ENCODE measurements at places on chromosomes 5 and 9.
A peak's percentile ranks its signal among the peaks of the same experiment; 100 is the strongest.

GRCh38 chr9:68462105-68462775 lies 78.4 kb downstream of the TMEM252 start:
- DNase-seq, result no peak

DNA sequence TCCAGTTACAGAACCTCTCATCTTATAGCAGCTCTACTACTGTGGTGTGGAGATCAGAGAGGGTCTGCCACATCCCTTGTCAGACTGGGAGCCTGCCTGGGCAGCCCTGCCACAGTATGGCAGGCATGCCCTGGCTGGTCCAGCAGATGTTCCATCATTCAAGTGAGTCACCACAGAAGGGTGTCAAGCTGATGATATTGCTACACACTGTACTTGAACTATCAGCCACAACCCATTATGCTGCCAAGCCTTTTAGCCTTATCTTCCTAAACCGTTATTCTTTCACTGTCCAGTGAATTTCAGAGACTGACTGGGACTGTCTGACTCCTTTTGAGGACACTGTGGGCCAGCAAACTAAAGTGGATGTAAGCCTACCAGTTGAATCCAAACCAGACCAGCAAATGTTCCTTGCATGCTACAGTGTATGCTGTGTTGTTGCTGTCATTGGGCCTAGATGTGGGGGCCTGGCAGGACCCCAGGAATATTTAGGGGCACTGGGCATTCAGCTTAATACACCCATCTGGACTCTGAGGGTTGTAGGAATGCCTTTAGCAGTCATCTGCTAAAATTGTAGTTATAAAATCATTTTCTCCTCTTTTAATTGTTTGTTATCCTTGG lies 202.6 kb downstream of the NR3C1 start:
- no peak for DNase-seq

- DNase-seq, result no peak
These were observed 27.0 kb upstream of the ALDOB start for GRCh38 chr9:101462558-101462957.

GRCh38 chr5:102231693-102232619 lies 64.1 kb downstream of the SLCO4C1 start:
- DNase-seq, result no peak

GRCh38 chr9:95127249-95128176 lies 190.0 kb downstream of the FANCC start:
- DNase-seq, result peak; percentile 67

DNA sequence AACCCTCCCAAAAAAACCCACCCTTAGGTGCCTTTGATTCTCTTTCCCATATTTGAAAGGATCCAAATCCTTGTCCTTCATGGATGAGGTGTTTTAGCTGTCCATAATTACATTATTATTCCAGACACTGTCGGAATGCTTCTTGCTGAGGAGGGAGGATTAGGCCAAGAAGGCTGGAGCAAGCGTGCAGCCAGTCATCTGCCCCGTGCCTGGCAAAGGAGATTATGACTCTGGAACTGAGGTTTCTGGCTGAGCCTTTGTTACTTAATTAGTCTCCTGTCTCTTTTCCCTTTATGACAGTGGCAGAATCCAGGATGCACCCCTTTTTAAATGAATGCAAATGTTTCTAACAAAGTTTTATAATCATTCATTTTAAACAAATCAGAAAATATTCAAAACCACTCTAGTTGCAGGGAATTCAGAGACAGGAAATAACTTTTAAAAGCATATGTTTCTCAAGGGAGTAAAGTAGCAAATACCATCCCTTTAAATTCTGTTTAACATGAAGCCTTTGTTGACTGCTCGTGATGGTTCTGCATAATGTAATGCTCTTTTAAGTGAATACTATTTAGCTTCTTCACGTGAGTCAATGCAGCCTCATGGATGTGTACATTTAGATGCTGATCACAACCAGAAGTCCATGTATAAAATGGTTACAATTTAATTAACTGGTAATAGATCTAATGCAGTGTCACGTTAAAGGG lies 69.8 kb downstream of the GALNT10 start:
- no peak for DNase-seq

DNA sequence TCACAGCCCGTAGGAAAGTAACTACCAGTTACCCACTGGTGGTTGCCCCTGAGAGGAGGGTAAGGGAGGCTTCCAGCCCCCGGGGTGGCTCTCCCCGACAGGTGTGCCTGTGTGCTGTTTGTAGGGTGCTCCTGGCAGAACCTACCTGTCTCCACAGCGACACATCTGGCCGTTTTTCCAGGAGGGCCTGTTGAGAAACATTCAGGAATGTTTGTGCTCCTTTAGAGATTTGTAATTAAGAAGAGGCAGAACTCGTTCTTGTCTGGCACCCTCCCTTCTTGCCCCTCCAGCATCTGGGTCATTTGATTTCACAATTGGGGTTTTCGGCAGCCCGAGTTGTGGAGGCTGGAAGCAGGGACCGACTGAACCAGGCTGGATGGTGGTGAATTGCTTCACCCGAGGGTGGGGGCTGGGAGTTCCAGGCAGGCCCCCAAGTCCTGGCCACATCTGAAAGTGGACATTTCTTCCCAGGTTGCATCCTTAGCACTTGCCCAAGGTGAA lies 74.2 kb downstream of the WWC1 start:
- no peak for DNase-seq

- no peak for DNase-seq
These were observed 389.8 kb downstream of the NR2F1-AS1 start for GRCh38 chr5:93191035-93191817.

DNA sequence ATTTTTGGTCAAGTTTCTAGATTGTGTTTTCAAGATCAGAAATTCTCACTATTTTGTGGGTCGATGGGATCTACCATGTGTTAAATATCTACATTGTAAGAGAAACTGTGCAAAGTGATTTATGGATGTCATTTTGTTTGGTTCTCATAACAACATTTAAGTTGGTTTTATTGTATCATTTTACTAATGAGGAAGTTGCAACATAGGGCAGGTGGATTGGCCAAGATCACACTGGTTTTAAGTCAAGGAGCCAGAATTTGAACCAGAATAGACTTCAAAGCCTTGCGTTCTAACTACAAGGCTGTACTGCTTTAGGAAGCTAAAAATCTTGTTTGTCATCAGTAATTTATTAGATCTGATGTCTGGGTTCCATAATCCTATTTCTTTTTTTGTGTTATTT lies 23.4 kb downstream of the SH3TC2 start:
- no peak for DNase-seq

GRCh38 chr9:128845186-128845931 lies 15.8 kb upstream of the SPOUT1 start:
- no peak for DNase-seq

DNA sequence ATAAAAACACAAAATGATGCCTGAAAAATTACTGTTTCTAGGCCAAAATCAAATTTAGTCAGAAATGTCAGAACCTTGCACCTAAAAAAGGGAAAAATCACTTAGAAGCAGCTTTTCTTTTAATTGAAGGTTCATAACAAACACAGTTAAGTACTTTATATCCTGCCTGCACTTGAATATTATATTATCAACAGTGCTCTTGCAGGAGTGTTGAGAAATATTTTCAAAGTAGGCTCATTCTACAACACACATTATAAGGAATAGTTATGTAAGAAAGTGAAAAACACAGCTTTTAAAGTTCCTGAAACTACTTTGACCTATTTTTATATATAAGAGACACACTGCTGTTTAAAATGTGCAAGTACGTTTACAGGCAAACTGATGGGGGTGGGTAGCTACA lies 8.3 kb downstream of the EDIL3 start:
- DNase-seq, result no peak

DNA sequence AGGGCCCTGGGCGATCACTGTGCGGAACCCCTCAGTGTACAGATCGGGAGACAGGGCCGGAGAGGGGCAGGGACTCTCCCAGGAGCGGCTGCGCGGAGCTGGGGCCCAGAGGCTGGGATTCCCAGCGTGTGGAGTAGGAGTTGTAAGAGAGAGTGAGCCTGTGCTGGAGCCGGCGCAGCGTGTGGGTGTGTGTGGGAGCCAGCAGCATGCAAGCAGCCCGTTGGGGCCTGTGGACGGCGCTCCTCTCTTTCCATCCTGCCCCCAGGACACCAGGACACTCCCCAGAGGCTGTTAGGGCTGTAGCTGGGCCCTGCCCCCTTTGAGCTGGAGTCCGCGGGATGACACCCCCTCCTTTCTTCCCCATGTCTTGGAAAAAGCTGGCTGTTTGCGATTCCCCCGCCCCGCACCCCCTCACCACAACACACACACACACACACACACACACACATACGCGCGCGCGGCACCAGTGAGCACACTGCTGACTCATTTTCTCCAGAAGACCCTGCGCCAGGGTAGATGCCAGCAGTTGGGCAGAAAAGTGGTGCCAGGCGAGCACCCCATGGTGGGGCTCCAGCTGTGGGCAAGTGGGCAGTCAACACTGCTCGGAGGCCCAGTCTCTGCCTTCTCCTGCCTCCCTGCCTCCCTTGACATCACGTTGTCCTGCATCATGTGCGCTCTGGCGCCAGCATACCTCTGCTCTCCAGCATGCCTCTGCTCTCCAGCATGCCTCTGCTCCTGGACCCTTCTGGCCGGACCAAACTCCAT lies 1.5 kb downstream of the COL27A1 start:
- DNase-seq, result no peak

GRCh38 chr9:100150214-100150613 lies 51.2 kb downstream of the INVS start:
- no peak for DNase-seq

- DNase-seq, result no peak
These were observed 83.9 kb upstream of the HCN1 start for GRCh38 chr5:45779874-45780671.

GRCh38 chr5:72465066-72465465 lies 42.1 kb downstream of the ZNF366 start:
- DNase-seq, result no peak

- no peak for DNase-seq
These were observed 384.1 kb downstream of the DMRT2 start for GRCh38 chr9:1434052-1434767.

DNA sequence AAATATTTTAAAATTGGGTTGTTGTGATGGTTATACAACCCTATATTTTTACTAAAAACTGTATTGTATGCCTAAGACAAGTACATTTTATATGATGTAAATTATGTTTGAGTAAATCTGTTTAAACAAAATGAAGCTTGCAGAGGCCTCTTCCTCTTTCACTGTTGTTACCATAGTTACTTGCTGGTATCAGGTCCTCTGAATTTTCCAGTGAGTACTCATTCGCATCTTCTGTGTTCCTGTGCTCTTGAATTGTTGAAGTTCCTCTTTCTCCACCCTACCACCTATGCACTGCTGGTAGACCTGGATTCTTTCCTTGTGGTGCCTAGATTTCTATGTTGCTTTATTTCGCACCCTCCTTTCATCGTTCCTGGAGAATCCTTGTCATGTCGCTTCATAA lies 938.5 kb upstream of the ACO1 start:
- no peak for DNase-seq

GRCh38 chr5:53041071-53041692 lies 52.0 kb downstream of the ITGA2 start:
- no peak for DNase-seq

DNA sequence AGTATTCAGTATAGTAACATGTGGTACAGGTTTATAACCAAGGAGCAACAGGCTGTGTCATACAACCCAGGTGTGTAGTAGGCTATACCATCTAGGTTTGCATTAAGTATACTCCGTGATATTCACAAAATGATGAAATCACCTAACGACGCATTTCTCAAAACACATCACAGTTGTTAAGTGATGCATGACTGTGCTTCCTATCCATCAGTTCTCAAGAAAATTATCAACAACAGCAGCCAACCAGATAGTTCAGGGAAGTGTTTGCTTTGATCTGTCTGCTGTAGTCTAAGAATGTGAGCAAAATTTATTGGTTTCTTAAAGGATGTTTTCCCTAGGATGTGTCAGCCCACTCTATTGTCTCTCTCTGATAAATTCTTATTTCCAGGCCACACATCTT lies 7.4 kb downstream of the ZBTB26 start:
- DNase-seq, result no peak

- DNase-seq, result no peak
These were observed 266.6 kb downstream of the PIK3R1 start for GRCh38 chr5:68482199-68482598.

All from stimulated activated CD4-positive, alpha-beta T cell treated with anti-CD3 and anti-CD28 coated beads, Interleukin-12 subunit alpha, Interleukin-12 subunit beta, amount 100 ng/mL, for 48 hours (primary cell).